ENCODE measurements at places on chromosomes 4 and X.

DNA sequence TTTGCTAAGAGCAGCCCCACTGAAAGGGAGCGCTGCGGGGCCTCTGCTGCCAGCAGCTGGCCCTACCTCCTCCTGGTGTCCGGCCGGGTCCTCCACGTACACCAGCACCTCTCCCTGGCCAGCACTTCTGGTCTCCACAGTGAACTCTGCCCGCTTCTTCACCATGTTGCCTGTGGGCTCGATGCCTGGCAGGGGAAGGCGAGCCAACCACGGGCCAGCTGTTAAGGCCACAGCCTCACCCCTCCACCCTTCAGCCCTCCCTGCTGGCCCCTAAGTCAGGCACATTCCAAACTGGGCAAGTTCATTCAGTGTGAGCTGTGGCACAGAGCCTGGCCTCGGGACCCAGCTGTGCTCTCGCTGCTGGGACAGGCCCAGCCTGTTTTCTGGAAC, 7.8 kb downstream of the FLNA start:
- no peak for DNase-seq

GRCh38 chrX:52509916-52510315, 6.9 kb downstream of the XAGE1B start:
- no peak for DNase-seq

- DNase-seq = no peak
Observed at GRCh38 chr4:7332216-7333023, 102.3 kb downstream of the PSAPL1 start.

DNA sequence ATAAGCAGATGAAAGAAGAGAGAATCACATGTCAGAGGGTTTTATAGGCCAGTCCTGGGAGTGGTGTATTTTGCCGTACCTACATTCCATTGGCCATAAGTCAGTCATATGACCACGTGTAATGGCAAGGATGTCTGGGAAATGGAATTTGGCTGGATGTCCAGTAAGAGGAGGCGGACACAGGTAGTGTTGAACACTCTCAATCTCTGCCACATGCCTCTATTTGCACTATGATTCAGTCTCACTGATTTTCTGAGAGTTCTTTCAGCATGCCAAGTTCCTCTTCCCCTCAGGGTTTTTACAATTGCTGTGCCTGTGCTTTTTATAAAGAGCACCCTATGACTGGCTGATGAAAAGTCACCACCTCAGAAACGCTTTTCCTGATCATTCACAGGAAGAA, 164.2 kb upstream of the GPR101 start:
- no peak for DNase-seq

DNA sequence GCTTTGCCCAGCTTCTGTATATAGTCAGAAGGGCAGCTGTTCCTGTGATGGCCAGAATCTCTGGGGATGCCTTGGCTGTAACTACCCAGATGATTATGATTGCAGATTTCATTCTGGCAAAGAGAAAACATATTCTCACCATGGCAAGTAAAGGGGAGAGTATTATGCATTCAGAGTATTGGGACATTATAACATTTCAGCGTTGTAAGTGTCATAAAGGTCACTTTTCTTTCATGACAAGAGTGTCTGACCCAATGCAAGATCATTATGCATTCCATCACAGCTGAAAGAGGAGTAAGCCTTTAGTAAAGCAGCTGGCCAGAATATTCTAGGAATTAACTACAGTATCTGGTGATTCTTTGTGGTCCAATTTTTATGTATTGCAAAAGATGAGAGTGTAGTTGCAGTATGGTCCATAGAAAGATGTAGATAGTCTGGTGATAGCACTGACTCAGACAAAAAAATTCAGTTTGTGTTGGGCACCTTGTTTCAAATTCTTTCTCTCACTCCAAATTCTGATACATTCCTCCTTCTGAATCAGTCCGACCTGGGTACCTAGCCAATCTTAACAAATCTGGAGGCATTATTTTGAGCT, 2366.3 kb downstream of the PCDH7 start:
- no peak for DNase-seq

DNA sequence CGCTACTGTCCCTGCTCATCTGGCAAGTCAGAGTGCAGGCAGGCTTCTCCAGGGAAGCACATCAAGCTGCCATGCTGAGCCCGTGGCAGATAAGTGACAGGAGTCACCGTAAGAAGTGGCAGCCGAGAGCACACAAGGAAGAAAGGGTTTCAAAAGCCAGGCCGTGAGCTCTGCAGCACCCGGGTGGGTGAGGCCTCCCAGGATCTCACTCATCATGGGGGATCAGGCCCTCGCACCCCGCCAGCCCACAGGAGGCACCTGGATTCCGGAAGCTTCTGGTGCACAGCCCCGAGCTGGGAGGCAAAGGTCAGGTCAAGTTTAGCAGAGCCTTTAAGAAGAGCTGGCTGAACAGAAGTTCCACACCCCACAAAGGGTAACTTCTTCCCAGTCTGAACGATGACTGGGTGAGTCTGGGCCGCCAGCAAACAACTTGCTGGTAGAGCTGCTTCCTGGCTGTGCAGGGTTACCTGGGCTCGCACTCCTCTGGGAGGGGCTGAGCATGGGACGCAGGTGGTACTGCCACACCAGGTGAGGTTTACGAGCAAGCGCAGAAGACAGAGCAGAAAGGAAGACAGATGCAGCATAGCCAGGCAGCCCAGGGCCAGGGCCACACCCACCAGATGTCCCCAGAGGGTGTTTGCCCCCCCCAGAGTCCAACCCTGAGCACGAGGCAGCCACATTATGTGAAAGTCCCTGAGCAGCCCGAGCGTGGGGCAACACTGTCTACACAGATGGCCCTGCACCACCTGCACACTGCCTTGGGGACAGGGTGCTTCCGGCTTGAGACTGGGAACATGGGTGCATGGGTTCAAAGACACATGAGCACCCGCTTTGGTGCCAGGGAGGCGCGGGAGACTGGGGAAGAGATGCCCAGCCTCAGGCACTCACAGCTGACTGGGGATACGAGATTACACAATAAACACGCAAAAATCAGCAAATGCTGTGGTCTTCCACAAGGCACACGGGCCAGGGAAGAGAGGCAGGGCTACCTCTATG, 7.7 kb downstream of the CCNQ start:
- DNase-seq = no peak

GRCh38 chr4:121656269-121656641, 40.5 kb downstream of the ANXA5 start:
- DNase-seq = no peak

GRCh38 chrX:66164470-66164869, 423 bp downstream of the HEPH start:
- no peak for DNase-seq

- DNase-seq = no peak
Observed at GRCh38 chr4:103024996-103025395, 5.5 kb upstream of the SLC9B1 start.

- DNase-seq = no peak
Observed at GRCh38 chrX:16123222-16123786, at the start of gene GRPR. Gene GRPR, plus strand, starts transcription at chrX:16123565. Its CDS starts 389 bp downstream, at chrX:16123954.

DNA sequence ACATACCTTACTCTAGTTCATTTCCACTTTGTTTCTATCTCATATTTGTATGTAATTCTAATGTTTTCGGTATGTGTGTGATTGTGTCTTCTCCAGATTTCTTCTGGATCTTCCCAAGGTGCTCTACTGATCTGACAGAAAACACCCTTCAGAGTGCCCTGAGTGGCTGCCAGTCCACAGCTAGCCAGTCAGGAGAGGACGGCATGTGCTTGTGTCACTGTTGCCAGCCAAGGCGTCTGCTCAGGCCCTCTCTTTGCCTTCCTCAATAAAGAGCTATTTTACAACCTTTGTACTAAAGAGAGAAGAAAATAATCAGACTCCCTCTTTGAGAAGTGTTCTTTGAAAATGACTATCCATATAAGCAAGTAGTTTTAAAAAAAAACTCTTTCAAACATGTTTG, 29.0 kb downstream of the CD99L2 start:
- DNase-seq = no peak

DNA sequence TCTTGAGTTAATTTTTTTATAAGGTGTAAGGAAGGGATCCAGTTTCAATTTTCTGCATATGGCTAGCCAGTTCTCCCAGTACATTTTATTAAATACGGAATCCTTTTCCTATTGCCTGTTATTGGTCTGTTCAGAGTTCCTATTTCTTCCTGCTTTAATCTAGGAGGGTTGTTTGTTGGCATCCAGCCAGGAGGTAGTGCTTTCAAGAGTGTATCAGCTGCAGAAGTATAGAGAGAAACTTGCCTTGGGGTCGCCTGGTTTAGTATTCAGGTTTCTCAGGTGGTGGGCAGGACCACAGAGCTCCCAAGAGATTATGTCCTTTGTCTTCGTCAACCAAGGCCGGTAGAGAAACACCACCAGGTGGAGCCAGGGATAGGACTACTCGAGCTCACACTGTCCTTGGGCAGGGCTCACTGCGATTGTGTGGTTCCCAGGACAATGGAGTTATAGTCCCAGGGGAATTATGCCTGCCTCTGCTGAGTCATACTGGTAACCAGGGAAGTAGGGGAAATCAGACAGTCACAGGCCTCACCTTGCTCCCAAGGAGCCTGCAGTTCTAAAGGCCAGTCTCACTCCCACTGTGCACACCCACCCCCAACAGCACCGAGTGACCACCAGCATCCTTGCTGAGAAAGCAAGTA, 168.1 kb downstream of the VSIG4 start:
- no peak for DNase-seq

DNA sequence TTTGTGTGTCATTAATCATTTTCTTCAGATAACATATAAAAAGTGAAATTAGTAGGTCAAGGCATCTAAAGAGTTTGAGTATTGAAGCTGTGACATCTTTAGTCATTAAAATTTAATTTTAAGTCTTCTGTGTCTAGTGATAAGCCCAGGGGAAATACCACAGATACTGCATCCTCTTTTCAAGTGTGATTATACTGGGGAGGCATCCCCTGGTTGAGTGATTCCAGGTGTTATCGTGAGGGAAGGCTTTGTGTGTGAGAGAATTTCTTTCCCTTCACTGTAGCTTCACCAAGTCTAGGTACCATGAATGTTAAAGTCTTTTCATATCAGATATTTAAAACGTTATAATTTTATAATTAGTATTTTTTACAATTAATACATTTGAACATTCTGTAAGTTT, 193.4 kb downstream of the FRAS1 start:
- DNase-seq = no peak

DNA sequence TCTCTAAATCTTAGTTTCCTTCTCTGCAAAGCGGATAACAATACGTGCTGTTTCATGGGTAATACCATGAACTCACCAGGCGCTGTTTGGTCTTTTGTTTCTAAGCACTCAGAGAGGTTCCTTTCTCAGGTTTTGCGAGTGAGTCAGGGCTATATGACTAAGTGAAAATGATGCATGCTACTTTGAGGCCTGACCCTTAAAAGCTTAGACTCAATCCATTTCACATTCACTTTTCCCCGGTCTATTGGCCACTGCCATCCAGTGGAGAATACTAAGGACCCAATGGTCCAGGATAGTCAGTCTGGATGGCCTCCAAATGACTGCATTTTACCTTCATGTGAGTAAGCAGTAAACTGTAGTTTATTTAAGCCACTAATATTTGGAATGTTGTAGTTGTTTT, 400.8 kb upstream of the SLIT2 start:
- DNase-seq = no peak

DNA sequence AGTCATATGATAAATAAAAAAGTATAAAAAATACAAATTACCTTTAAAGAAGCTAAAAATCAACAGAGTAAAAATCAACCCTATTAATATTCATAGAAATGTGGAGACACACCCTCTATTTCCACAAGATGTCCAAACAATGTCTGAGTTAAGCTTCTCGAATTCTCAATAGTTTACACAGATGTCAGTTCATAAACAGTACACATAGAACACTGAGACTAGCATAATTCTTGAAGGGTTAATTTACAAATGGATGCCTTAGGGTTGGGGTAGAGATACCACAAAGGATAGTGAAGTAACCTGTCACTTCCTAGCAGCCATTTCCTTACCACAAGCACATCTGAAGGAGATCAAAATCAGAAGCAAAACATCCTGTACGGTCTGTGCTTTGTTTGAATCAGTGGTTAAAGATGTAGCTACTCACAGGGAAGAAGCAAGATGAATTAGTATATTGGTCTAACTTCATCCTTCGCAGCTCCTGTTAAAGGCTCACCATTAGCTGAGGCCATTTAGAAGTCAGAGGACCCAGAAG, 2393.9 kb downstream of the ARAP2 start:
- DNase-seq = no peak

- no peak for DNase-seq
Observed at GRCh38 chrX:152451731-152451980, 541 bp upstream of the GABRA3 start.

DNA sequence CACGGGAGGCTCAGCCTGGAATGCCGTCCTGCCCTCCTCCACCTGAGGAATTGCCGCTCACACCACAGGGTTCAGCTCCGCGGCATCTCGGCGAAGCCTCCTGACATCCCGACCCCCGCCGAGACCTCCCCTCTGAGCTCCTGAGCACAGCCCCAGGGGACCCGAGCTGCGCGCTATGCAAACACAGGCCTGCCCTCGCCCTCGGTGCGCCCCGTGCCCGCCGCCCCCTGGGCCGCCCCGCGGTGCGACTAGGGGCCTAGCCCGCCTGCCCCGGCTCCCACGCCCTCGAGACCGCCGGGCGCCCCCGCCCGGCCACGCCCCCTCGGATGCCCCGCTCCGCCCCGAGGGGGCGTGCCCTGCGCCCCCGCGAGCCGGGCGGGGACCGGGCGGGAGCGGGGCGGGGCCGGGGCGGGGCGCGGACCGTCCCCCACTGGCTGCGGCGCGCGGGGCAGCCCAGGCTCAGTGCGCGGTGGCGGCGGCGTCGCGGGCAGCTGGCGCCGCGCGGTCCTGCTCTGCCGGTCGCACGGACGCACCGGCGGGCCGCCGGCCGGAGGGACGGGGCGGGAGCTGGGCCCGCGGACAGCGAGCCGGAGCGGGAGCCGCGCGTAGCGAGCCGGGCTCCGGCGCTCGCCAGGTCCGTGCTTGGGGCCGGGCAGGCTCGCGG, at the start of gene FGFR3:
TSS of gene FGFR3 (plus strand) at position 462 of the 664 bp plus-strand sequence. CDS start 642 bp downstream, outside the sequence.
- DNase-seq = no peak

- no peak for DNase-seq
Observed at GRCh38 chr4:25614807-25615206, 40.8 kb upstream of the SLC34A2 start.

DNA sequence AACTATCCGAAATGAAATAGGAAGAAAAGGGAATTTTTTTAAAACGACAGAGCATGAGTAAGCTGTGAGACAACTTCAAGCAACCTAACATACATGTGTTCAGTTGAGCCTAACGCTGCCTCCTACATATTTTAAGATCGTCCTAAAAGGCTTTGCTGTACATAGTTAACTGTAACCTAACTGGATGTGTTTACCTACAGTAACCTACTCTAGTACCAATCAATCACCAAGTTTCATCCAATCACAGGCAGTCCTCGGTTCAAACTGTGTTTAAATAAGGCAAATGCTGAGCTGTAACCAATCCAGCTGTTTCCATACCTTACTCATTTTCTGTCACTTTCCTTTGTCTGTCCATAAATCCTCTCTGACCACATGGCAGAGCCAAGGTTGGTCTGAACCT, 17.1 kb downstream of the RCHY1 start:
- no peak for DNase-seq

- DNase-seq = no peak
Observed at GRCh38 chr4:2290488-2290887, 28.6 kb upstream of the MXD4 start.

GRCh38 chr4:158581161-158581560, 59.5 kb downstream of the RXFP1 start:
- DNase-seq = no peak

Data from cortex of kidney (tissue), 1 donor.